ENCODE measurements at places on chromosomes 5 and 9.

GRCh38 chr9:14263707-14264483 lies 50.0 kb downstream of the NFIB start:
- DNase-seq = no peak

DNA sequence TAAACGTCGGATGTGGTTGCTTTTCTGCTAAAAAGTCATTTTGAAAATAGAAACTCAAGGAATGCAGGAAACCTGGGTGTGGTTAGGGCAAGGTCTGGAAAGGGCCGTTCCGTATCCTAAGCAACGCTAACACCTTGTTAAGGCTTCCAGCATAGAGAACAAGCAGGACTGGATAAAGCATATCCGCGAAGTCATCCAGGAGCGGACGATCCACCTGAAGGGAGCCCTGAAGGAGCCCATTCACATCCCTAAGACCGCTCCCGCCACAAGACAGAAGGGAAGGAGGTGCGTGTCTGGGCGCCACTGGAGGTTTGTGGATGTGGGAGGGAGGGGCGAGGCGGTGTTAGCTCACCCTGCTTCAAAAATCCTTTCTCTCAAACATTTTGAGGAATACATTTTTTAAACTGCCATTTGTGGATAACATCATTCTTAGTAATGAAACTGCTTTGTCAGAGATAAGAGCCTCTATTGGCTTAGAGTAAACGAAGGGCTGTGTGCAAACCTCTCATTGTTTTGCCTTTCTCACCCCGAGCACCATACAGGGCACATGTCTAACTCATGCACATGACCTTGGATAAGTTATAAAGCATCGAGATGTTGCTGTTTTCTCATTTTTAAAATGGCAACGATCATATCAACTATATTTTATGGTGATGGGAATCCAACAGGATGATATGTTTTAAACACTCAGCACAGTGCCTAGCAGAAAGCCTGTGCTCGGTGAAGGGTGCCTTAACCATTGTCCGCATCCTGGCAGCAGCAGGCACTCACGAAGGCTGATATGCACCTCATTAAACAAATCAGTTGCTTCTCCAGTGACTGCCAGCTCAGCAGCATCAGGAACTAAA lies 175.7 kb upstream of the OTULINL start:
- no peak for DNase-seq

DNA sequence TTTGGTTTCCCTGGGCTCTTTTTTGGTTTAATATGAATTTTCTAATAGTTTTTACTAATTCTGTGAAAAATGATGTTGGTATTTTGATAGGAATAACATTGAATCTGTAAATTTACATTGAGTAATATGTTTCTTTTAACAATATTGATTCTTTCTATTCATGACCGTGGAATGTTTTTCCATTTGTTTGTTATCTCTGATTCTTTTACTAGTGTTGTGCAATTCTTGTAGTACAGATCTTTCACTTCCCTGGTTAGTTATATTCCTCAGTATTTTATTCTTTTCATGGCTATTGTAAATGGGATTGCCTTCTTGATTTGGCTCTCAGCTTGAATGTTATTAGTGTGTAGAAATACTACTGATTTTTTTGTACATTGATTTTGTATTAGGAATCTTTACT lies 137.9 kb downstream of the PRR16 start:
- DNase-seq = no peak

DNA sequence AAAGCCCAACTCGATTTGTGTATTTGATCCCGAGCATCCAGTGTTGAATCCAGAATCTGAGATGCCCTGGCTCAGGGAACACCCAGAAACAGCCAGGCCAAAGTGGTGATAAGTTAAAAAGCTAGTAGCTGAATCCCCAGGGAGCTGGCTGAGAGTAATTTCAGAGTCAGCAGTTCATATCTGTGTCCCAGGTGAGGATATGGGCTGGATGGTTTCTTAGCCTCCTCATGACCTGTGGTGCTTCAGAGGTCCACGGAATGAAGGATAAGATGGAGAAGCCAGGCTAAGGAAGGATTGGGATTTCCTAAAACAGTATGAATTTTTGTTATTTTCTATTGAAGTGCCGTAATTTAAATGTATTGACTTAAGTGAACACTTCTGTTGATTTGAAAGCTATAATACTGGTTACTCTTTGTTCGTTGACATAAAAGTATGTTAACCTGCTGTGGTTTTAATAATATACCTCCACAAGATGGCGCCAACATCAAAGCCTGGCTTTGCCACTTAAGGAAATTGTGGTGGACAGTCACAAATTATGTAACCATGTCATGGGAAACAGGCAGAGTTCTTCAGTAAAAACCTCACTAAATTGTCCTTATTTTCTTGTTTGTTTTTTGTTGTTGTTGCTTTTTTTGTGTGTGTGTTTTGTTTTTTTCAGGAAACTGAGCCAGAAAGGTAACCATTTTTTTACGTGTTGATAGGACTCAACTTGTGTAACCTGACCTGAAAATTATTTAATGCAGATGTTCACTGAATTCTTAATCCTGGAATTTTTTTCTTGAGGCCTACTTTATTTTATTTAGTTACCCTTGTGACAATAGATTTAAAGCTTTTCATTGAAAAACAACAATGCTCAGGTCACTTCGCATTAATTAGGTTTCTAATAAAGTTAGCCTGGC lies 11.4 kb downstream of the MTAP start:
- peak; percentile 69 for DNase-seq

DNA sequence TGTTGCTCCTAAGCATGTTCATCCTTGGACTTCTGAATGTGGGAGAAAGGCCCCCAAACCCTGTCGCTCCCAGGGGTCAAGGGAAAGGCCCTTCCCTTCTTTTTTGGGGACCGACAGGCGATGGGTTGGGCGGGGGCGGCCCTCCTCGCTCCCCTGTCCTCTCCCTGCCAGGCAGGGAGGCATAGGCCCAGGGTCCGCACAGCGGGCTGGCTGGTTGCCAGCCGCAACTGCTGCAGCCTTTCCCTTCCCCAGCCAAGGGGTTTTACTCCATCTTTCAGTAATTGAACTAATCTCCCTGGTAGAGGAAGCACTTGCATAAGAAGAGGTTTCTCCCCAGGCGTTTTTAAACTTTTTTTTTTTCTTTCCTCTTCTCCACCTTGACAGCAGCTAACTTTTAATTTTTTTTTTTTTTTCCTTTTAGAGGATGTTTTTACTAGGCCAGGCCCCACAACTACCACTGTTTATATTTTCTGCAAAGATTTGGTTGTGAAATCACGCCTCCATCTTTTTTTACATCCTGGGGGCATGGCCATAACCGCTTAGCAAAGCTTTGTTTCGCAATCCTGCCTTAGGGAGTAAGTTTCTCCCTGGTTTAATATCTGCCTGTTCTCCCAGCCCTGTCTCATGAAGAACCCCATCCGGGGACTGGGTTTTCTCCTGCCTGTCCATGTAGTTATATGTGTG lies 216.9 kb upstream of the ZNF608 start:
- DNase-seq = no peak

- no peak for DNase-seq
Measured at GRCh38 chr5:132467287-132467984, 23.1 kb downstream of the IRF1 start.

GRCh38 chr5:3619579-3619978 lies 23.9 kb downstream of the IRX1 start:
- no peak for DNase-seq

GRCh38 chr5:128315671-128316070 lies 222.4 kb downstream of the FBN2 start:
- no peak for DNase-seq

GRCh38 chr5:170361116-170361515 lies 28.1 kb downstream of the KCNMB1 start:
- DNase-seq = no peak

- no peak for DNase-seq
Measured at GRCh38 chr9:137194909-137195308, 5.6 kb downstream of the TPRN start.

- DNase-seq = no peak
Measured at GRCh38 chr9:113151696-113152630, 1.2 kb downstream of the SLC31A2 start.

DNA sequence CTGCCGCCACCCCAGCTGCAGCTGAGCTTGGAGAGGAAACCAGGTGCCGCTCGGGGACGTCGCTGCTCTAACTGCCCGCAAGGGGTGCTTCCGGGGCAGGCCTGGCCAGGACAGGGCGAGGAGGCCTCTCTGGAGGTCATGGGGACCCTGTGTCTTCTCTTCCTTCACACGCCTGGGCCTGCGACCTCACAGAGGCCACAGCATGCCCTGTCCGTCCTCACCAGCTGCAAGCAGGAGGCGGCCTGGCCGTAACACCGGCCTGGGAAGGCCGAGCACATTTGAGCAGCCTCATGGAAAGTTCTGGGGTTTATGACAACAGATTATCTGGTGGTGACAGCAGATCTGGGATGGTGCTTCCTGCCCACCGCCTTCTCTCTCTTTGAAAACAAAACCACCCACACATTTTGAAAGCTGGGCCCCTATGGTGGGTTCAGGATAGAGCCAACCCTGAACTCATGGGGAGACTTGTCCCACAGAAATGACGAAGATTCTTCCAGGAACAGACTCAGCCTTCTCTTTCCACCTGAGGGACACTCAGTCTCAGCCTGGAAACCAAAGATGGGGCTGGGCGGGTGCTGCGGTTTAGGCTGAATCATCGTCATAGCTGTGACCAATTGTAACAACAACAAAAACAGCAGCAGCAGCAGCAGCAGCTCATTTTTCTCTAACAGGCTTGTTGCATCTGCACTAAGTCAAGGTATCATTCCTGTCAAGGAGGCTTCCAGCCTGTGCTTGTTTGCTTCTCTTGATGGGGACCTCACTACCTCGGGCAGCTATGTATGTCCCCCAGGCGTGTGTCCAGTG lies 99.6 kb upstream of the RAPGEF1 start:
- DNase-seq = peak; percentile 18

- DNase-seq = no peak
Measured at GRCh38 chr5:165138236-165138635, 1632.8 kb downstream of the MAT2B start.

GRCh38 chr5:38806775-38807258 lies 39.0 kb upstream of the OSMR start:
- DNase-seq = no peak

DNA sequence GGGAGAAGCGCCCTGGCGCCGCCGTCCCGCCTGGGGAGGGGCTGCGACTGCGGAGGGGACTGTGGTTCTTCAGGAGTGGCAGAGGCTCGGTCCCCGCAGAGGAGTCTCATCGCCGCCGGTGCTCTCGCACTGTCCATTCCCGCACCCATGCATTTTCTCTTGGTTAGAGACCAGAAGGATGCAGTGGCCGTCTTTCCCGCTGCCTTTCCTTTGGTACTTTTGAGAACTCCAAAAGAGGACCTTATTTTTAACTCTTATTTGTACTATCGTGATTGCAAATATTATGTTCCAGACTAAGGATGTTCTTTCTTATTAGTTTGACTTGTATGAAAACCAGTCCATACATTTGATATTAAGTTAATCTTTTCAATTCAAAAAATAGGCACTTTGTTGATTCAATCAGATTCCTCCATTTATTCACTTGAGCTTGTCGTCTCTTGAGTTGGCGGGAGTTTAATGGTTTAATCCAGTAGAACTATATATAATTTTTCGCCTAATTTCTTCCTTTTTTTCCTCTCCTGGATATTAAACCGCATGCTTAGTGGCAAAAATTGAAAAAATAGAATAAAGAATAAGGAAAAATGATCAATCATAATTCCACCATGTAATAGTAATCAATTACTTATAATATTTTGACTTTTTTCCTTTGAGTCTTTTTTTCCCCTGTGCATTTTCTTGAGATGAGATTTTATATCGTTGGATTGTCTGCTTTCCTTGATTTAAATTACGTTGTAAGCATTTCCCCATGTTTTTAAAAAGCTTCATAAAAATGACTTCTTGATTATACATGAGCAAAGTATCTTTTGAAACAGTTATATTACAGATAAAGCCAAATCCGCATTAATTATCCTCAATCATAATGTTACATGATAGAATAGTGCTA lies 861 bp downstream of the ZFYVE16 start:
- DNase-seq = no peak

DNA sequence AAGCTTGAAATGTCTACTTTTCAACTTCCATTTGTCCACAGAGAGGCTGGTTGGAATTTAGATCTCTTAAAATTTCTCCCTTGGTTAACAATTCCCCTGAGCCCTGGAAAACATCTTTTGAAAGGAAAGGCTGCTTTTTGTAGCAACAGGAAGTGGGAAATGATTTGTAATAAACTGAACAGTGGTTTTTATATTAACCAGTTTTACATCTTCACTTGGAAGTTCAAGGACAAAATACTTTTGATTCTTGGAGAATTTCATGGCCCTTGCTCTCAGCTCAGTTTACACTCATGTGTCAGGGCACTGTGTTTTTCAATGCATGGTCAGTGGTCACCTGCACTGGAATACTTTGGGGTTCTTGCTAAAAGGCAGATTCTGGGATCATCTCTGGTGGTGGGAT lies 9.9 kb downstream of the MLANA start:
- no peak for DNase-seq

- peak; percentile 36 for DNase-seq
Measured at GRCh38 chr9:133184971-133185370, 21.3 kb upstream of the GBGT1 start.

DNA sequence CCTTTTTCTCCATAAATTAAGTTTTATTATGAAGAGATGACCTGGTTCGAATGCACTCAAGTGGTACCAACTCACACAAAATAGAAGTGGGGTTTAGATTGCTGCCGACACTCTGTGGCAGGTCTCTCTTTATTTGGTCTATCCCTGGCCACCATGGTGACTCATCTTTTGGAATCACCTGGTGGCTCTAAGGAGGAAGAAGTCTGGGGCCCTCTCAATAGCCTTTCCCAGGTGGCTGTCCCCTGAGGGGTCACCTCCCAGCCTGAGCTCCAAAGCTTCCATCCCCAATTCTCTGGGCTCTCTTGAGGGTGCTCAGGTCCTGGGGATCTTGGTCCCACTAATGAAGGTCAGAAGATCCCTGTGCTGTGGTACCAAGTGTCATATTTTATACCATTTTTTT lies 136.8 kb downstream of the MVB12B start:
- no peak for DNase-seq

DNA sequence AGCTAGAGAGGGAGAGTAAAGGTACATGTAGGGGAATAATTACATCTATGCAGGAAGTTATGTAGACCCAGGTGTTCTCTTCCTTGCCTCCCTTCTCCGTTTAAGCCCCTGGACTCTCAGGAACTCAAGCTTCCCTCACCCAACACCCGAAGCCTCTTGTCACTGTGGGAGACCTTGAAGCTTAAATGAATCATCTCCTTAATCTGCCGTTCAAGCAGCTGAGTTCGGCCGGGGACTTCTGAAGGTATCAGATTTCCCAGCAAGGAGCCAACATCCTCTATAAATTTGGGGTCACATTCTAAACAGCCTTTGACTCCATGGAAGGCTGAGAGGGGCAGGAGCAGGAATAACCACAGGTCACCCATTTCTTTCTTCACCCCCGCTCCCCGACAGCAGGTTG lies 412 bp downstream of the IZUMO3 start:
- no peak for DNase-seq

GRCh38 chr5:119943148-119943547 lies 313.8 kb downstream of the FAM170A start:
- no peak for DNase-seq

GRCh38 chr5:145980718-145981117 lies 44.3 kb downstream of the SH3RF2 start:
- DNase-seq = no peak

DNA sequence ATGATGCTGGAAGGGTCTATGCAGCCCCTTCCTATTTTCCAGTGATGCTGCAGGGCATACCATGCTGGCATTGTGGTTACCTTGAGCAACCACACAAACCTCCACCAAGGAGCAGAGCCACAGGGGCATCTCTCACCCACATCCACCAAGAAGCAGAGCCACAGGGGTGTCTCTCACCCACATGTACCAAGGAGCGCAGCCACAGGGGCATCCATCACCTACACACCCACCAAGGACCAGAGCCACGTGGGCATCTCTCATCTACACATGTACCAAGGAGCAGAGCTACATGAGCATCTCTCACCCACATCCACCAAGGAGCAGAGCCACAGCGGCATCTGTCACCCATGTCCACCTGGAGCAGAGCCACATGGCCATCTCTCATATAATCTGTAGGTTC lies 8.8 kb upstream of the GM2A start:
- DNase-seq = no peak
